ENCODE measurements at places on chromosomes 6 and 20. TPM values are rescaled to one million over a fixed set of nuclear protein-coding genes. Genes with fewer than 3 reads are reported as not detected.
A peak's percentile ranks its signal among the peaks of the same experiment; 100 is the strongest.

The ANGPT4 gene
- total RNA-seq: not detected

GRCh38 chr6:111880181-111880888, 7.1 kb upstream of the FYN start:
- DNase-seq: no peak

DNA sequence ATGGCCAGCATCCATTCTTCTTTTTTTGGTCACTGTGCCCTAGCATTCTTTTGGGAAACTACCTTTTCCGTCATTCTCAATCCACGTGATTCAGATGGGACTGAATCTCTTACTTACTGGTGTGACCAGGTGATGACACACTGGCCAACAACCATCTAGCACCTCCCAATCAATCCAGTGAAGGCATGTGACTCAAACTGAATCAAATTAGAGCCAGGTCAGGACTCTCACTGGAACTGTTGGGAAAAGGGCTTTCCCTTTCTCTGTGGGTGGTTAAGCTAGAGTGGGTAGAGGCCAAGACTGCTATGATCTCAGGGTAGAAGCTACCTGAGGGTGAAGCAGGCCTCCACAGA, 36.2 kb upstream of the ZMYND8 start:
- no peak for DNase-seq

GRCh38 chr6:170137176-170137891, 153.5 kb downstream of the DLL1 start:
- DNase-seq: no peak

The ESF1 gene
- total RNA-seq: 18.9 TPM

The NOX3 gene
- total RNA-seq: not detected

DNA sequence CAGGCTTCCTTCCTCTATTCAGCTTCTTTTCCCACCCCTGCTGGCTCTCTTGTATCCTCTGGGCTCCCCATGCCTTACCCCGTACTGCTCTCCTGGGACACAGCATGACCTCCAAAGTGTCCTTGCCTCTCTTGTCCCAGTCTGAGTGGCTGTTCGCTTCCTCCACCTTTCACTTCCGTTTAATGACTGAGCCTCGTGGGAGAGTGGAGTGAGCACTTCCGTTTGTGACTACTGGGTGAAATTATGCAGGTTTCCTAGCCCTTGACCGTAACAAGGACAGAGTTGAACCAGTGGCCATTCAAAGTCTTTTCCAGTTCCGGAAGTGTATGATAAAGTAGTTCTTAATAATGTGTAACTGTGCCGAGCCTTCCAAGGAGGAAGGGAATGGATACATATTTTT, 109.2 kb downstream of the ARID1B start:
- DNase-seq: no peak

DNA sequence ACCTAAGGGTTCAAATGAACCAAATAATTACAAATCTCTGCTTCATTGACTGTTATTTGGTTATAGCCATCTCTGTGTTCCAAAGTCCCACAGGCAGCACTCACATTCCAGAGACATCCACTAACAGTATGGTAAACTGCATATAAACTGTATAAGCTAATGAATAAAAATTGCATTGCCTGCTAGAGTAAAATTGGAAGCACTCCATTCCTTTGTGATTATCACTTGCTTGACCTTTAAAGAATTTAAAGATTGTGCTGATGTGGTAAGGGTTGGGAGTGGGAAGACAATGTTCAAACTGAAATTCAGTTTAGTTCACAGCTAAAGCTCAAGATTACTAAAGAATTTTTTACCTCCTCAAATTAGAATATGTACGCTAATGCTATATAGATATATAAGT, 31.0 kb upstream of the OSTM1 start:
- no peak for DNase-seq

GRCh38 chr6:116575227-116575626, 3.9 kb downstream of the RWDD1 start:
- DNase-seq: no peak

The HLA-DOB gene
- total RNA-seq: not detected

The TAPBP gene
- 24.4 TPM for total RNA-seq

GRCh38 chr6:30722280-30723112, 2.3 kb downstream of the TUBB start:
- peak; percentile 88 for DNase-seq

The ENTPD6 gene
- total RNA-seq: 33.5 TPM

- no peak for DNase-seq
These were observed 217.4 kb upstream of the FAM83B start for GRCh38 chr6:54629131-54629530.

DNA sequence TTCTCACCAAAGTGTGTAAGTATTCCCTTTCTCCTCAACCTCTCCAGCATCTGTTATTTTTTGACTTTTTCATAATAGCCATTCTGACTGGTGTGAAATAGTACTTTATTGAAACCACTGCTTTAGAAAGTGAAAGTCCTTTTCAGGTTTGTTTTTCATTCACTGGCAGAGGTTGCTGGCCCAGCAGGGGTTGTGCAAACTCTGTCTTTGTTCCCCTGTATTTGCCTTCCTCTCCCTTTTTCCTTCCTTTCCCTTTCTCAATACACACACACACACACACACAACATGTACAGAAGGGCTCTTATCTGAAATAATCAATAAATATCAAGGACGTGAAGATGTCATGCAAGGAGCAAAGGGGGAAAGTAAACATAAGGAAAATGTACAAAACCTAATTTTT, 99.8 kb downstream of the LY86 start:
- no peak for DNase-seq

DNA sequence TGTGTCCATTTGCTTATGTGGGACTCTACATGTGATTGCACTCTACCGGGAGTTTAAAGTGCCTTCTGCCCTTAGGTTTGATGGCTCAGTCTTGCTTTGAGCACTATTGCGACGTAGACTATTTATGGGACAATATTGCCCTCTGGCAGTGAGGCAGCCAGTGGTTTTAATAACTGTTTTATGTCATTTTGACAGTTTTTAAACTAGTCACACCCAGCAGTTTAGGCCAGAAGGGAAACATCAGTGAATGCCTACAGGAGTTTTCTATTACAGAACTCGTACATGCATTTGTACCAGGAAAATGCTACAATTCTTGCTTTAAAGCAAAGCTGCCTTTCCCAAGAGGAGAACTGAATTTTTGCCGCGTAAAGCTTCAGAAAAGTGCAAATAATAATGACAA, 813.7 kb downstream of the KIF16B start:
- no peak for DNase-seq

DNA sequence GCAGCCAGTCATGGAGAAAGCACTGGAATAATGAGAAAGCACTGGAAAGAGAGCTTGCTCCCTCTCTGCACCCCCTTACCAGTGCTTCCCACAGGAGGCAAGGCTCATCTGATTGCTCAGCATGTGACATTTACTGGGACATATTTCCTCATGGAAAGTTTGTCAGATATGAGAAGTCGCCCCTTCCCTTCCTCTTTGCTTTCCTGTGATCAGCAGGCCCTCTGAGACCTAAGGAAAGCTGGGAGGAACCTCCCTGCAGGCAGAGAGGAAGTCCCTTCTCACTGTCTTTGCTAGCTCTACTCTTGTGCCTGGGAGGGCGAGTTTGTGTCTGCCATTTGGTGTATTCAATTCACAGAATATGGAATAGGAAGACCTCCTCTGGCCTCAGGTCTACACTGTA, 283.8 kb downstream of the ALDH8A1 start:
- no peak for DNase-seq

- DNase-seq: no peak
These were observed 33.2 kb upstream of the PCMTD2 start for GRCh38 chr20:64222291-64222735.

DNA sequence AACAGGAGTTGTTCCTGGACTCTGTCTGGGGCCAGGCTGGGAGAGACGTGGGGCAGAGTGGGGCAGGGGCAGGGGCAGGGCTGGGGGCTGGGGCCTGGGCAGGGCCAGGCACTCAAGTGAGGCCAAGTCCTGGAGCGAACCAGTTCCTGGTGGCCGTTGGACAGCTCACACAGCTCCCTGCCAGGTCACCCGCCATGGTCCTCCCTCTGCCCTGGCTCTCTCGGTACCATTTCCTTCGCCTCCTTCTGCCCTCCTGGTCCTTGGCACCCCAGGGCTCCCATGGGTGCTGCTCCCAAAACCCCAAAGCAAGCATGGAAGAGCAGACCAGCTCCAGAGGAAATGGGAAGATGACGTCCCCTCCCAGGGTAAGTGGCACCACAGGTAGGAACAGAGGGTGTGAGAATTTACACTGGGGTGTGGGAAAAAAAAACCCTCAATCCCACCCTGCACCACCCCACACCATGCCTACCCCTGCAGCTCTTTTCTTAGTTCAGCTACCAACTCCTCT, at the start of gene MCCD1:
Gene MCCD1, plus strand, starts transcription at position 142 of the 508 bp plus-strand sequence. Its CDS starts 53 bp downstream, at position 195.
- no peak for DNase-seq

- DNase-seq: no peak
These were observed 61.3 kb downstream of the ANKRD6 start for GRCh38 chr6:89494131-89494793.

DNA sequence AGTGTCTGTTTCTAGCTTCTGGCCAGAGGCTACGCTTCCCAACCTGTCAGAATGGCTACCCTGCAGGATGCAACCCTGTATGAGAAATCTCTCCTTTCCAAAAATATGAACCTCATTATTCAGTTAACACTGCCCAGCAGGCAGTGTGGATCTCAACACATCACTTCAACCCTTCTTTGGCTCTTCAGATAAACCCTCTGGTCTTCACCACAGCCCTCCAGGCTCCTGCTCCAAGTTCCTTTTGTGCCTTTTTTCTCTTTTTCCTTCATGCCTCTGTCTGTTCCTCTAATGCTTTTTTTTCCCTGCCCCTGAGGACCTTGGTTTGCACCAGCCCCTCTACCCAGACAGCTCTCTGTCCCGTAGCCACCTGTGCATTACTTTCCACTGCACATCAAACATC, 207.4 kb downstream of the MYLK4 start:
- no peak for DNase-seq

DNA sequence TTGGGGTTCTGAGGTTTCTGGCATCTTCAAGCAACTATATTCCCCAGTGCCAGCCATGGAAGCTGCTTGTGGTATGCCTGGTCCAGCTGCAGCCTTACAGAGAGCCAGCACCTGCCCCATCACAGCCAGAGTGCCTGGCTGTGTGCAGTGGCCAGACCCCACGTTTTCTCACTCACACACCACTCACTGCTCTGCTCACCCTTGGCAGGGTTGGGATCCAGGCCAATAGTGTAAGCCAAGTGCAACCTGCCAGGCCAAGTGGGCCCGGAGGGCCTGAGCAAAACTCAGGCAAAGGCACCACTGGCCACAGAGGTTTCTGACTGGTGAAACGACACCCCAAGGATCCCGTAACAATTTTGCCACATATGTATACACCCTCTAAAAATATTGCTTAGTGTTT, 67.9 kb upstream of the EYA4 start:
- DNase-seq: no peak

- DNase-seq: peak; percentile 26
These were observed at the start of gene KCNQ5 for GRCh38 chr6:72621291-72622093. TSS of gene KCNQ5 (plus strand) at chr6:72622064.

DNA sequence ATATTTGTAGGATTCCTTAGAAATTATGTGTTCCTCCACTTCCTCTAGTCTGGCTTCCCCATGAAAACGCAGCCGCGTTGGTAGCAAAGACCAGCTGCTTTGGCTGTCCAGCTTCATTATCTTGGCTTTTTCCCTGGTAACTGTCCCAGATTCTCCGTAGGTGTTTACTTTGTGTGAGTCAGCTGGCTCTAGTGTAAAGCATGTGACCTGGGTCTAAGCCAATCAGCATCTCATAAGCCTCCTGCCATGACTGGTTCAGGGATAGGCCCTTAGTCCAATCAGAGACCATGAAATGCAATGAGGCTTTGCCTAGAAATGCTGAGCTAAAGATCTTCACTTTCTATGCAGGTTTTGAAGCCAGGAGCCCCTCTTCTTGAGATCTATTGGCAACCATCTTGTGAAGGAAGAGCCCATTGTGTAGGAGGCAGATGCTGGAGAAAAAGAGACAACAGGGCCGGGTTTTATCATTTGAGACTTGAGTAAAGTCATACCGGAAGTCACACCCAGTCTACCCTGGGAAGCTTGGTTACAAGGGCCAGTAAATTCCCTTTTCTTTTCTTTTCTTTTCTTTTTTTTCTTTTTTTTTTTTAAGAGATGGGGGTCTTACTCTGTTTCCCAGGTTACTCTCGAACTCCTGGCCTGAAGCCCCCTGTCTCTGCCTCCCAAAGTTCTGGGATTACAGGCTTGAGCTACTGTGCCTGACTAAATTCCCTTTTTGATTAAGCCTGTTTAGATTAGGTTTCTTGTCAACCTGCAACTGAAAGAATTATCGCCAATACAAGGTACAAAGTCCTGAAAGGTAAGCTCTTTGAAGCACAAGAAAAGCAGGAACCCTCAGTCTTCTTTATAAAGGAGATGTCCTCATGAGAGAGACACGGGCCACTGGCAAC, 256.5 kb upstream of the RREB1 start:
- DNase-seq: no peak

DNA sequence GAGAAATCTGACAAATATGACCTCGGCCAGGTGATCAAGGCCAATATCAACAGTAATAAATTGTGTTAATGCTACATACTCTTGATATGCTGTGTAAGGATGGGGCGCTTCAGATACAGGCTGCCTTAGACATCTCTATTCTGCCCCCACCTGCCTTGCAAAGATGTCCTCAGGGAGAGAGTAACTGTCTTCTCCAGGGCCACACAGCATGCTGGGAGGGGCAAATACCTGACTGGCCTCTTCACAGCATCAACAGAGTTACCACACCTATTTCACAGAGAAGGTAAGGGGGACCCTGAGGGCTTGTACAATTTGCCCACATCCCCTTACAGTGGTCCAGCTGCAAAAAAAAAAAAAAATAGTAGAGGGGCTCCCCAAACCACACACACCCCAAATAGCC, 17.2 kb upstream of the KIAA1755 start:
- DNase-seq: no peak

- no peak for DNase-seq
These were observed 144.7 kb downstream of the ALDH8A1 start for GRCh38 chr6:134805168-134805567.

The FAM209B gene
- 1.3 TPM for total RNA-seq

The ADIG gene
- total RNA-seq: not detected

The ZNF831 gene
- not detected for total RNA-seq

DNA sequence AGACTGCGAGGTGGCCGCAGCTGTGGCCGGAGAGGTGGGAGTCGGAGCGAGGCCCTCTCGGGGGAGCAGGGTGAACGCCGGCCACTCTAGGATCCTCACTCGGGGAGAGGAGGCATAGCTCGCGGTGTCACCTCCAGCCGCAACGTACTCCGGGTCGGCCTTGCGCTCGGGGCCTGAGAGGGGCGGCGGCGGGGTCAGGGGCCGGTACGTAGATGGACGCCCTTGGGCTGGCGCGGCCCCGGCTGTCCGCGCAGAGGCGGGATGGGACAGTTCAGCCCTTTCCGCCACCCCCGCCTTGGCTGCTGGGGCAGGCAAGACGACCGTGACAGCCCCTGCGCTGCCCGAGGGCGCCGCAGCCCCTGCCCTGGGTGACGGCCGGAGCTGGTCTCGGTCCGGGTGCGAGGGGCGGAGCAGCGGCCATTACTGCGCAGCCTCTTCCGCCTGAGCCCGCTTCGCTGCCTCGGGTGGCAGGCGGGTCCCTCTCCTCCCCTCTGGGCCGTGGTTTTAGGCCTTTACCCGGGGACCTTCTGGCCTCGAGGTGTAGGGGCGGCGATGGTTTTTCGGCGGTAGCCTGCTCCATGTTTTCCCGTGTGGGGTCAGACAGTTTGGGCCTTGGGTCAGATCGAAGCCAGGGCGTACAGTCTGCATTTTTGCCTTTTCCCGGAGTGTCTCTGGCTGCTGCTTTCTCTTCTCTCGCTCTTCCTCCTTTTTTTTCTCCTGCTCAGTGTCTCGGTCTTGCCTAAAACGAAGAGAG, 405 bp downstream of the RNF146 start:
- peak; percentile 69 for DNase-seq

The ZNF165 gene
- total RNA-seq: 0.30 TPM

- no peak for DNase-seq
These were observed 69.3 kb downstream of the IBTK start for GRCh38 chr6:82178077-82178758.

All from psoas muscle (tissue), 8 donors.